Stimulated activated CD4-positive, alpha-beta T cell treated with anti-CD3 and anti-CD28 coated beads, Interleukin-1b, Interleukin-23, amount 100 ng/mL, for 1 hour (primary cell): ENCODE measurements at places on chromosomes 3 and 15.

DNA sequence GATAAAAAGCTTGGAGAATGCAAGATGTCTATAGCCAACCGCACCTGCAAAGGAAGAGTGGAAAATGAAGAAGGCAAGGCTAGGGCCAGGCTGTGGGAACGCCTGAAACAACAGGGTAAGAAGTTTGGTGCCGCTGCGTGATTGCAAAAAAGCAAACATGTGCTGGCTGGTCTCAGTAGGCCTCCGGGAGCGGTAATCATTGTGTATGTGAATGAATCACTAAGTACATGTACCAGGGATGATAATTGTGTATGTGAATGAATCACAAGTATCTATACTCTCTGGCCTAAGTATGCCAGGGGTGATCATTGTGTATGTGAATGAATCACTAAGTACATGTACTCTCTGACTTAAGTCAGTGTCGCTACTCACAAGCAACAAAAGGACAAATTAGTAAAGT is 40.3 kb upstream of the PARL start:
- no peak for DNase-seq

DNA sequence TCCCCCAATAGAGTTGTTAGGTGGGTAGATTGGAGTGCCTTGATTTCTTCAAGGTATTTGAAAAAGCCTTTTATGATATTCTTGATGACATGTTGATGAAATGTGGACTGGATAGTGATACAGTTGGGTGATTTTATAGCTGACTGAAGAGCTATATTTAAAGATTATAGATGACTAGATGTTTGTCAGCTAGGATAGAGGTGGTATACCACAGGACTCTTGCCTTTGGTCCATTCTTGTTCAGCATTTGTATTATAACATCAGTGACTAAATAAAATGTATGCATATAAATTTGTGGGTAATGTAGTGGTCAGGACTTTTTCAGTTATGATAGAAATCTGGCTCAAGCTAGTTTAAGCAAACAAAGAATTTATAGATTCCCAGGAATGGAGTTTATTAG is 143.9 kb downstream of the ZNF609 start:
- DNase-seq: no peak

- no peak for DNase-seq
These were observed 37.5 kb downstream of the ZXDC start for GRCh38 chr3:126438186-126438585.

DNA sequence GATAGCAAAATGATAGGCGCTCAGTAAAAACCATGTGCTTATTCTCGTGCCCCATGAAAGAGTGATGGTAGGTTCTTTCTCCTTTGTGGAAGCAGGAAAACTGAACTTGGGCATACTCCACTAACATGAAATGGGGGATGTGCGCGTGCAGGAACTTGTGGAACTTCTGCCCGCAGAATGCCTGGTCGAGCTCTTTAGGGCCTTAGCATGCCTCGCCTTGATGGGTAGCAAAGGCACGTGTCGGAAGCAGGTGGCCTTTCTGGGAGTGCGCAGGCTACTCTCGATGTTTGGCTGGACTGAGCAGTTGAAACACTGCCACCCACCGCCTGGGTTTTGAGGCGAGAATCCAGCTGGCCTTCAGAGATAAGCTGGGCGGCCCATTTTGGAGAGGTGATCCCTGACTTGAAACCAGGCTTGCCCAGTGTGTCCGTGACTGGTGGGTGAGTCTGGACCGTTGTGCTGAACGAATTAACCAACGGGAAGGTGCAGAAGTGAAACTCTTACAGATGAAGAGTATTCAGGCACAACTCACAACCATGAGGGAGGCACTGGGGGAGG is 842 bp downstream of the PCCB start:
- DNase-seq: no peak
